ENCODE measurements at places on chromosomes 4 and X.

DNA sequence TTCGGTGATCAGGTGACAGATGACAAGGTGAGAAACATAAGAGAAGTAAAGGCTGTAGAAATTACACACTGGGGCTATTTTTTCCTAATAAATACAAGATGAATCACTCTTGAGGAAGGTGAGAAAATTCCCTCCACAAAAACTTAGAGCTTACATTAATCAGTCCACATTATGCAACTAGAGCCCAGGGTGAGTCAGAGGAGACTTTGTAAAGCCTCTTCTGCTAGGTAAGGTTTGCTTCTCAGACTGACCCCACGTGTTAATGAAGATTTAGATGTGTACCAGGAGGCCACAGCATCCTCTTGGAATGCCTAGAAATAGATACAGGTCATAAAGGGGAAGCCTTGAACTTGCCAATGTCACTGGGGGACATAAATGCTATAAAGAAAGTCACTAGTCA, 396.0 kb upstream of the SMIM31 start:
- DNase-seq, result no peak

GRCh38 chr4:149095001-149095400, 652.8 kb upstream of the NR3C2 start:
- DNase-seq, result no peak

DNA sequence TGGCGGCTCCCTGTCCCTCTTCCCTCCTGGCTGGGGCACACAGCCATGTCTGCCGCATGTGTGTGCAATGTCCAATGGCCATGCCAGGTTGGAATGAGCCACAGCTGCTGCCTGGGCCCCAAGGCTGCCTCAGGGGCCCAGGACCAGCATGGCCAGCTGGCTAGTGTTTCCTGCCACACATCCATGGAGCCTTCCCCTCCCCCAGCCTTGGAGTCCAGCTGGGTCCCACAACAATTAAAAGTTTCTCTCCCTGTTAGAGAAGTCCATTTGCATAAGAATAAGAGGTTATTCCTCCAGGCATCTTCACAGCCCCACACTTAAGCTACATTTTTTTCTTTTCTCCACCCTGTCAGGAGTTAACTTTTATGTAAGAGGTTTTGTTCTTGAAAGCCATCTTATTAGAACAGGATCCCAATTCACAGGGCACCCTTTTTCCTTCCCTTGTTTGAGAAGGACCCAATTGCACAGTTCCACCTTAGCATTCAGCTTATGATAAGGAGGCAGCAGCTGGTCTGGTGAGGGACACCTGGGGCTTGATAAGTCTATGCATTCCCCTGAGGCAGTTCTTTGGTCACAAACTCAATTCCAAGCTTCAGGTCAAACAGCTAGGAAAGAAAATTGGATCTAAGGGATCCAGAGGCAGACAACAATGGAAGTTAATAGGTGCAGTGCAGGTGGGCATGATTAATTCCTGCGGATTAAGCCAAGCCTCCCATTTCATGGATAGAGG, 963.3 kb upstream of the GRIA3 start:
- DNase-seq, result no peak

GRCh38 chr4:53919535-53919934, 144.9 kb downstream of the CHIC2 start:
- DNase-seq, result no peak

- DNase-seq, result no peak
Measured at GRCh38 chr4:26822546-26822945, 38.1 kb upstream of the STIM2 start.

GRCh38 chr4:165592386-165592785, 213.6 kb downstream of the CPE start:
- no peak for DNase-seq

Measured in stimulated activated CD8-positive, alpha-beta memory T cell treated with anti-CD3 and anti-CD28 coated beads, Interleukin-7, amount 100 ng/mL, for 1 hour (primary cell).